ENCODE measurements at places on chromosomes 5 and 9.

- DNase-seq, result peak; percentile 72
Measured at GRCh38 chr5:111756581-111757354, at the start of gene NREP. Gene NREP, minus strand, starts transcription at chr5:111757194. Its CDS starts 1,422 bp downstream, at chr5:111755772.

- DNase-seq, result no peak
Measured at GRCh38 chr9:76944011-76944410, 38.1 kb upstream of the PRUNE2 start.

- no peak for DNase-seq
Measured at GRCh38 chr5:39716532-39717028, 291.8 kb upstream of the DAB2 start.

DNA sequence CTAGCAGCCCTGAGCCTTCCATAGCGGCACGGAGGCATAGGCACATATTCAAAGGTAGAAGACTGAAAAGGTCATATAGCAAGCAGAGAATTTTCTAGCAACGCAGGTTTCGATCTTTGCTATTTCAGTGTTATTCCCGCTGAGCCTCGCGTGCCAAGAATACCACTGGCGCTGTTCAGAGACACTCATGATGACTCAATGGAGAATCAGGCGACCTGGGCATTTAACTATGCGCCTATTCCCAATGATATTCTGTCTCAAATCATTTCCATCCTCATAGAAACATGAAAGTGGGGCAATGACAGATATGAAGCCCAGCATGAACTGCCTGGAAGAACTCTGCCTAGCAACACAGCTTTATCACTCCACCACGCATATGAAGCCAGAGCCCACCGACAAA is 59.9 kb downstream of the EFNA5 start:
- no peak for DNase-seq

DNA sequence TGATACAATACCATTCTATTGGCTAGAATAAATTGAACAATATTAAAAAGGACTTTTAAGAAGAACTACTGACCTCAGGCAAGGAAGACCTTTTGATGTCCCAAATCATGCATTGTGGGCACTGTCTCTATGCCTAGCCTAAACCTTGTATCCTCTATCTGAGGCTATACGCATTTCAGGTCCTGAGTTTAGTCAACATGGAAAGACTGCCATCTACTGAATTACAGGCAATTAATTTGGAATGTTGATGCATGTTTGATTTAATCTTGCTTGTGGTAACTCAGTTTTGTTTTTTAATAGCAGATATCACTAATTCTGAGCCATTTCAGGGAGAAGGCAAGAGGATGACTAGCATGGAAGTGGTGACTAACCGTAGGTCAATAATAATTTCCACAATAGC is 585.3 kb upstream of the CCNG1 start:
- no peak for DNase-seq

DNA sequence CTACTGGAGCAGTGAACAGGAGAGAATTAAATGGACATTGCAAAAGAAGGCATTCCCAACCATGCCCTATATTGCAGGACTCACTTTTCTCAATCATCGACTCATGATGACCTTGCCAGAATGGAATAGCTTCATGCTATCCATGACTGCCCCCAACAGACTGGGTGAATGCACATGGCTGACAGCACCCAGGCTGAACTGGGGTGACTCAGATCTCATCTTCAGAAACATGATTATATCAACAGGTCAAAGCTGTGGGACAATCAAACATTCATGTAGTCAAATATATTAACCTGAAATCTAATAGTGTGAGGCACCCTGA is 34.7 kb upstream of the MIER3 start:
- DNase-seq, result no peak

DNA sequence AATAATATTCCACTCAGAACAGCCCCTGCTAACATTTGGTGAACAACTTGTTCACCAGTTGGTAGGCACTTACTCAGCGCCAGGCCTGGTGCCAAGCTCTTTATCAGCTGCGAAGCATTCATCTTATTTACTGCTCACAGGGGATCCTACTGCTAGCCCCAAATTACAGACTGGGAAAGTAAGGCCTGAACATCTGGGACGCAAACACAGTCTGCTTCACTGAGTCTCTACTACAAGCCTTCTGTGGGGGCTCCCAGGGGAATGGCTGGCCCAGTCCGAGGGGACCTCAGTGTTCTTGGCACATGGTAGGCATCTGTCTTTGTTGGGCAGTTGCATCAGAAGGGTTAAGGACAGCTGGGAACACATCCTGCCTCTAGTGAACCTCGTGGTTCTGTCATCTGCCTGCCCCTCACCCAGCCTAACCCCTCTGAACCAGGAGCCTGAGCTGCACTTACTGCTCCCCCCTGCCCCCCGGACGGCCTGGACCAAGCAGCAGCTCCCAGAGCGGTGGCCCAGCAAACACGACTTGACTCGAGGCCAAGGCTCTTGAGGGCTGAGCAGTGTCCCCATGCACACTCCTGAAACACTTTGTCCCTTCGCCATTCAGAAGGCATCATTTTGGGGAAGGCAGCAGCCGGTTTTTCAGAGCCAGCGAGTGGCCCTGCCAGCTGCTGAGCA is at the start of gene PHYHD1:
PHYHD1 (plus strand) TSS at position 602 of the 678 bp plus-strand sequence. CDS start 1,342 bp downstream, outside the sequence.
- DNase-seq, result no peak

- DNase-seq, result no peak
Measured at GRCh38 chr5:72569408-72569944, 62.3 kb upstream of the ZNF366 start.

DNA sequence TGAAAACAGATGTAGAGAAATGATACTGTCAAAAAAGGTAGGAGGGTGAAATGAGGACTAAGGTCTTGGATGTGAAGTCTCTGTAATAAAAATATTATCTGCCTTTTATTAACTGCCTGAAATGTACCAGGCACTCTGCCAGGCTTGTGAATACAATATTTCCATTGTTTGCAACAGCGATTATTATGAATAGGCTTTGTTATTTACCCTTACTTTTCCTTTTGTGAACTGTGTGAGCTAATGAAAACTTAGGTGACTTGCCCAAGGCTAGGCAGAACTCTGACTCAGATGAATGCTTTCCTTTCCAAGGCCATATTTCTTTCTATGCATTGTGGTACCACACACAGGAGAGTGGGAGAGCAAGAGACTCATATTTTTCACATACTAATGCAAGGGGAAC is 204.1 kb downstream of the CDH12 start:
- DNase-seq, result peak; percentile 75

DNA sequence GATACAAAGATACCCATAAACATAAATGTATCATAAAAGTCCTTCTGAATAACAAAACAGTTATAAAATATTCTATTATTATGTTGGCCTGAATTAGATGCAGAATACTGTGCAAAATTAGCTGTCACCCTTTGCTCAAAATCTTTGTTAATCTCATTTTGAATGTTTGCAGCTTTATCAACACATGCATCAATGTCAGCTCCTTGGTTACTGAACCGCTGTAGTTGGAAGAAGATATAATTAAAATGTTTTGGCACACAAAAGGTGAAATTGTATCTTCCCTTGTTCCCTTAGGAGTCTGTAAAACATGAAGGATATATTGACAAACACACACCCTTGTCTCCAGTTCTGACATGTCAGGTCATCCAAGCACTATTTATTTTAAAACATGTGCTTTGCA is 146.3 kb upstream of the POU5F2 start:
- no peak for DNase-seq

DNA sequence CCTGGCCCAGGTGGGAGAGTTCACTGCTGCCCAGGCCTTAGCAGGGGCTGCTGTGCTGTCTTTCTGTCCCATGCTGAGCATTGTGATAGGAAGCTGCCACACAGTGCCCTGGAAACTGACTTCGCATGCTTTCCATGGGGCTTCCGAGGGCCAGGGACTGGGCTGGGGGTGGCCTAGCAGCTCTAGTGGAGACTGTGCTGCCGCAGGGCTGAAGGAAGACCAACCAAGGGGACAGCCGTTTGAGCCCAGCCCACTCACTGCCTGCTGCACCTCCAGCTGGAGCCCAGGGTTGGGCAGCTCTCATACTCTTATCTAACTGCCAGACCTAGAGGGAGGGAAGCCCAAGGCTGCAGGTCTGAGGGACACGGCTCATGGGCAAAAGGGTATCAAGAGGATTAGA is 79.2 kb downstream of the RGS3 start:
- DNase-seq, result no peak

DNA sequence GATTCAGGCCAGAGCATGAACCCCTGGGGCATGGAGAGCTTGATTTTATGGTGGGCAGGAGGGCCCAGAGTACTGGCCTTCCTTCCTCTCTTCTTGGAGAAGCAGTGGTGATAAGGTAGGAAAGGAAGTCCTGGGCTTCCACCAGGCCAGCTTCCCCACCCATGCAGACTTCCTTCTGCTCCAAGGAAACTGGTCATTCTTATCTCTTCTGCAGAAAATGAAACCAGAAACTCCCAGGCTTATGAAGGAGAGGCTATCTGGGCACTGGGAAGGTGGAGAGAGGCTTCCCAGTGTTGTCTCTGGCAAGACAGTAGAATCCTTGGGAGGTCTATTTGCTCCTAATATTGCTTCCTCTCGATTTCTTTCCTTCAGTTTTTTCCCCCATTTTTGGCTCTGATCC is 110.5 kb upstream of the EQTN start:
- no peak for DNase-seq

DNA sequence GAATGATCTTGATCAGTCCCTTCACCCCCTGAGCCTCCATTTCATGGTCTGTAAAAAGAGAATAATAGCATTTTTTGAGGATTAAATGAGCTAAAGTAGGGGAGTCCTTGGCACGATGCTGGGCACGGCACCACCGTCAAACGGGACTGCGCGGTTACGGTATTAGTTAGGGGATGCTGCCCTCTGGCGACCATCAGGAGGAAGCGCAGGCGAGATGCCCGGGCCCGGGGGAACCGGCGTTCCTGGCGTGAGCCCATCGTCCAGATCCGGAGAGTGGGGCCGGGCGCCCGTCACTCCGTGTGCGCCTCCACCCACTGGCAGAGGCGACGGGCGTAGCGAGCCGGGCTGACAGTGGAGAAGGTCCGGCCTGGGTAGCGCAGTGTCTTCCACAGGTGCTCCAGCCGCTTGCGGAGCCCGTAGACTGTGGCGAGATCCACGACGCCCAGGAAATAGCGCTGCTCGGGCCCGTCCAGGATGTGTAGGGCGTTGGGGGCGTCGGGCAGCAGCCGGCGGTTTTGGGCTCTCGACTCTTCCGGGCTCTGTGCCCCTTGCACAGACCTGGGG is 4.8 kb upstream of the ST6GALNAC4 start:
- DNase-seq, result peak; percentile 24

- DNase-seq, result no peak
Measured at GRCh38 chr5:151258201-151258611, 5.2 kb downstream of the GM2A start.

- no peak for DNase-seq
Measured at GRCh38 chr5:135437422-135437795, 9.7 kb downstream of the DCANP1 start.

DNA sequence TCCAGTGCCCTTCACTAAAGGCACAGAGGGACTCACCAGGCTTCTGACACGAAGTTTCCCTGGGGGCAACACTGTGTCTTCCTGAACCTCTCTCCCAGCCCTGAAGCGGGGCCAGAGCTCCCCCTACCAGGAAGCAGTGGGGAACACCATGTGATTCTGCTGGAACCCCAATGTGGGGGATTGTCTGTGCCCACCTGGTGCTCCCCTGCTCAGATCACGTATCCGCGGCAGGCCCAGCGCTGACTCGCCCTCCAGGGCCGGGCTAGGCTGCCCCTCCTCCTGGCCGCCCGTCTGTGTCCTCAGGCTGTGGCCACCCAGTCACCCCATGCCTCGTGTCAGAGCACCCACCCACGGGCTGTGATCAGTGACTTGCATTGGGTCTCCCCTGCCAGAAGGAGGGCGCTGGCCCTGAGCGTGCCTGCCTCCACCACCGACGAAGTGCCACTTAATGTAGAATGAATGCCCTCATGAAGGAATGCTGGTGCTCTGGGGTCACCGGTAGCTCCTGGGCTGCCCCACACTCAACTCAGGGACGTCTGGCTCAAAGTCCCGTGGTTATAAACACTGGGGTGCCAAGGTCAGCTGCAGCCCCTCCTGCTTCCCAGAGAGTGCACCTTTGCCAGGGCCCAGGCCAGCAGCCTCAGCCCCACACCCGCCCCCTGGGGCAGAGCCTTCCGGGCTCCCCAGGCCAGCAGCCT is 22.1 kb downstream of the SARDH start:
- DNase-seq, result peak; percentile 45

DNA sequence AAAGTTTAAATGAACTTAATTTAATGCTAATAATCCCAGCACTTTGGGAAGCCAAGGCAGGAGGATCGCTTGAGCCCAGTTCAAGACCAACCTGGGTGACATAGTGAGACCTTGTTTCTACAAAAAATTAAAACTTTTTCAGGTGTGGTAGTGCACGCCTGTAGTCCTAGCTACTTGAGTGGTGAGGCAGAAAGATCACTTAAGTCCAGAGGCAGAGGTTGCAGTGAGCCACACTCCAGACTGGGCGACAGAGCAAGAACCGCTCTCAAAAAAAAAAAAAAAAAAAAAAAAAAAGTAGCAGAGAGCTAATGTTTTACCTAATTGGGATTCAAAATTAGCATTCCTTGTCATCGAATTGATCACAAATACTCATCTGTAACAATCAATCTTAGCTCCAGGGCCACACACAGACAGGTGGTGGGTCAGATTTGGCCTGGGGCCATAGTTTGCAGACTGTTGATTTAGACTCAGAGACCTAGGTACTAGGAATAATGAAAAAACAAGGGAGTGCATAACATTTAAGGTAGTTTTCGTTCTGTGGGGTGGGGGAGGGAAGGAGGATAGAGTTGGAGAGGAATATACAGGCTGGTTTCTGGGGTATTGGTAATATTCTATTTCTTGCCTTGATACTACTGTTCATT is 21.4 kb downstream of the HSDL2 start:
- DNase-seq, result no peak

- DNase-seq, result peak; percentile 12
Measured at GRCh38 chr9:90251316-90251715, 391.3 kb downstream of the DIRAS2 start.

DNA sequence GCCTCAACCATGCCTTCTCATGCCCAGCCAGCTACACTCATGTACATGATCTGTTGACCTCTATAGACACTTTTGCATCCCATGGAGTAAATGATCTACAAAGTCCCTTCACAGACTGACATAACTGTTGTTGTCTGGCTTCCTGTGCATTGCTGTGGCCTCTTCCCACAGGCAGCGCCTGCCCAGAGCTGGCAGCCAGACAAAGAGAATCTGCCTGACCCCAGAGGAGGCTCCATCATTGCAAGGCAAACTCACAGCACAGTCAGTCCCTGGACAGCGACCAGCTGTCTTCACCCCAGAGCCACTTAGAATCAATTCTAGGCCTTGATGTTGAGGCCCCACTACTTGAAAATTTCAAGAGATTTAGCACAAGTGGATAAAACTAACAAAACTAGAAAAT is 65.5 kb downstream of the INSYN2B start:
- no peak for DNase-seq

DNA sequence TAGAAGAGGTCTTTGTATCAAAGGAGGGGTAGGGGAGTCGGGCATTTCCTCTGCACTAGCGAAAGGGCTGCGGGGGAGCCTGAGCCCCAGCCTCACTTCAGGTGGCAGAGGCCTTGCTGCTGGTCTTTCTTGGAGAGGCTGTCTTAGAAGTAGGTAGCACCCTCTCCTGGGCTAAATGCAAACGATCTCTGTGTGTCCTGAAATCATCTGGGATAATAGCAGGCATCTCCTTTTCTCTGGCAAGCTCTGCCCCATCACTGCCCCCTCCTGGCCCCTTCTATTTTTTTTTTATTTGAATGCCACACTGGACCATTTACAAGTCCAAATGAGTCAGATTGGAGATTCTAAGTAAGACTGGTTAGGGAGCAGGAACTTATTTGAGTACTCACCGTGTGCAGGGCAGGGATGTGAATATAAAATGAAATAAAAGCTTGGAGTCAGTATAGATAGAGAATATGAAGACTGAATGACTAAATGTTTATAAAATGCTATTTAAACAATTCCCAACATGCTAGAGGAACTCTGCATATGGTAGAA is 137.1 kb downstream of the FGF1 start:
- peak; percentile 62 for DNase-seq
